ENCODE measurements at places on chromosomes 7 and 10.
A peak's percentile ranks its signal among the peaks of the same experiment; 100 is the strongest.

GRCh38 chr10:8279598-8279997 is 225.1 kb downstream of the GATA3 start:
- DNase-seq = peak; percentile 34

DNA sequence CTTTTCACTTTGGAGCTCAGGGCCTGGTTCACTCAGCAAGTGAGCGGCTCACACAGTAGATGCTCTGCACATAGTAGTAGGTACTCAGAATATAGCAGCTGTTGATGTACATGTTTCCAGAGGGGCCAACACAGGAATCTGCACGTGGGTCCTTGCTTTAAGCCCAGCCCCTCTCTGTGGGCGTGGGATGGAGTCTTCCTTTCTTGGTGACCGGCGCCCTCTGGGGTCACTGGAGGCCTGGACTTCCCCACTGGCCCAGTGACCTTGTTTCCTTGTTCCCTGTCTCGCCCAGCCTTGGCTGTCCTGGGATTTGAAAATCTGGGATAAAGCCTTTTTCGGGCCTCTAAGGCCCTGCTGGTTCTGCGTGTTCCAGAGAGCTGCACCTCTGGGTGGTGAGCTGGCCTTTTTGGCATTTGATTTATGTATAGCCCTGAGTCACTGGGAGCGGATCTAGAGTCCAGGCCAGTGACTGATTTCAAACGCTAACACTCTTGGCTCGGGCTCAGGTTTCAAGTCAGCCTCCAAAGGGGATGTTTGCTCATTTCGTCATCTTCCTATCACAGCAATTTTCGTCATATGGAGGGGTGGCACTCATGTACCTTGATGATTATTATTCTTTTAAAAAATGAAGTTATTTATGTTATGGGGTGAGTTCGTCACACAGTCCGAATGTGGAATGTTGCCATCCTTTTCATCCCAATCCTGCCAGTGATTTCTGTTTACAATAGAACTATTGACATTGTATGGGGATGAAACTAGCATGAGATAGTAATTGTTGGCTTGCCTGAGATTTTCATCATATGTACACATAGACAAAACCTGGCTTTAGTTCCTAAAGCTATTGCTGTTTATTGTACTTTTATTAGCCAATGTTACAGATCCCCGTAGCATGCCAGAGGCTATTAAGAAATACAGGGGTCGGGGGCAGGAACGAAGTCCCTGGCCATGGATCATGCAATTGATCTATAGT is 65.5 kb downstream of the CUX1 start:
- peak; percentile 100 for DNase-seq

DNA sequence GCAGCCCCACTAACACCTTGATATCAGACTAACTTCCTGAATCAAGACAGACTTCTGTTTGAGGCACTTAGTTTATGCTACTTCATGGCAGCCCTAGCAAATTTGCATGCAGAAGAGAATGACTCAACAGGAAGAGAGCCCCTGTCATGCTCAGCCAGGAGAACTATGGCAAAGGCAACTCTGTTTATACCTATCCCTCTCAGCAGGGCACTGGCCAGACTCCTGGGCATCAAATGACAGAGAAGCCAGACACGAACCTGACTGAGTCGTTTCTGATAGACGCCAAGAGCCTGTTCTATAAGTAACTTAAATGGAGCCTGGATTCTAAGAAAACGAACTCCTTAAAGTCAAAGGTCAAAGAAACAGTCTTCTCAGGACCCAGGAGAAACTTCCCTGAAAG is 50.9 kb upstream of the UNC5B start:
- DNase-seq = no peak

DNA sequence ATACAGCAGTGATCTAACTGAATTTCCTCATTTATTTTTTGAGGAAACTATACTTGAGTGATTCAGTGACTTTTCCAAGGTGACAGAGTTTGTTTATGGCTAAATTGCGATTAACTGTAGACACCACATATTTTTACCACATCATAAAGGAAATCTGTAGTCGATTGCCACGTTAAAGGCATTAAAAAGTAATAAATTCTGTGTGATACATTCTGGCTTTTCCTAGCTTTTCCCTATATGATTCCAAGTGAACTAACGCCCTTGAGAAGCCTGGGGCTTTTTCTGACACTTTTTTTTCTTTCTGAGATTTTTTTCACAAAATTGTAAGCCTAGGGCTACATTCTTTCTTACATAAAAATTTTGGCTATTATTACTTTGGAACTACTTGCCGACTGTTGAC is 266.9 kb downstream of the BICC1 start:
- DNase-seq = no peak

- DNase-seq = no peak
These were observed 120.6 kb downstream of the CPED1 start for GRCh38 chr7:121109145-121109544.

- no peak for DNase-seq
These were observed 216.4 kb upstream of the DPP6 start for GRCh38 chr7:153835712-153836265.

DNA sequence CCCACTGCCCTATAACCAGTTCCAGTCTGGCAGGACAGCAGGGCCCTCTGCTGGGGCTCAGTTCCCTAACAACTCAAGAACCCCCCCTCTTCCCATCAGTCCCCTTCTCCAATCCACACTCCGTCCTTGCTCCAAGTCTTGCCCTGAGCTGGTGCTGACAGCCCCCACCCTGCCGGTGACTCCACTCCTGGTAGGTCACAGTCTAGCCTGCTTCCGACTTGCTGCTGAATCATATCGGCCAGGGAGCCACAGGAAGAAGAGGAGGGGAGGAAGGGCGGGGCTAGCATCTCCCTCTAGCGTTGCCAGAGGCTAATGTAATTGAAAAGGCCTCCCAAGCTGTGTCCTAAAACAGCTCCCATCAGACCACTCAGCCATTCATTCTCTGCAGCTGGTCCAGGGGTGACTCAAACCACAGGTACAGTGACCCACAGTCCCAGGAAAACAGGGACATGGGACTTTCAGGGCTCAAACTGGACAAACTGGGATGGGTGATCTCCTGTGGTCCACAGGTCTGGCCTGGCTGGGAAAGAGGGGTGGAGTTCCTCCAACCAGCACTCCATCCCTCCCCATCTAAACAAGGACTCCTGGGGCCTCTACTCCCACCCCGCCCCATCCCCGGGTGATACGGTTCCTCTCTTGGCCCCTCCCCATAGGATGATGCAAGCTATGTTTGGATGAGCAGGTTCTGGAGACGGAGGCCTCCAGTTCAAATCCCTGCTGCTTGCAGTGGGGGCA is 158.8 kb downstream of the SH3PXD2A start:
- DNase-seq = peak; percentile 97

GRCh38 chr10:6383096-6383812 is 180.5 kb downstream of the PFKFB3 start:
- peak; percentile 42 for DNase-seq

GRCh38 chr10:97858001-97858439 is 8.4 kb downstream of the GOLGA7B start:
- no peak for DNase-seq

DNA sequence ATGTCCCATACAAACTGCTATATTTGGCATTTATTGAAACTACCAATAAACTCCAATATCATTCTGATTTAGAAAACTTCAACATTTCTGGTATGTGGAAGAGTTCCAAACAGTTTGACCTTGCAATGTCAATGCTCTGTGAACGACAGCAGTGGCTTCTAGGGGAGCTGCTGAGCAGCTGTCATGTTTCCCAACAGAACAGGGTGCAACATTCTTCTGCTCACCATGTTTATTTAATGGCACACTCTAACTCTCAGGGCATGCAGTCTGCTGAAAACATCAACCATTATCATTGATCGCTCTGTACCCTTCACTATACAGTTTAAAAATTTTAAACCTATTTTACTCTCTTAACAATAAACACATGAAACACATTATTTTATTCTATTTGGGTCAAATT is 25.9 kb downstream of the LMOD2 start:
- DNase-seq = no peak

DNA sequence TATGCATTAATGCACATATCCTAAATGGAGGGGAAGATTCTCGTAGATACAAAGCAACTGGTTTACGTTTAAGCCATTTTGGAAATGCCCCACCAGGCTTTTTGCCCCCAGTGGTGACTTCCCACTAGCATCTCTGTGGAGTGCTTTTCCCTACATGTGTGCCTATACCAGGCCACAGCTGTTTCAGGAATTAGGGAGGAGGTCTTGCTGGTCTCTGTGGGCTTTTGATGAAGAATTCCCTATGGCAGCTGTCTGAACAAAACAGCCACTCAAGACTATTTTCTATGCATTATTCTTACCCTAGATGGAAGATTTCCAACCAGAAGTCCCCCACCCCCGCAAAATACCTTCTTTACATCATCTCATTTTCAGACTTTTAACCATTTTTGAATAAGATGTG is 52.0 kb upstream of the NMT2 start:
- no peak for DNase-seq

- peak; percentile 64 for DNase-seq
These were observed 57.9 kb upstream of the TMEM72 start for GRCh38 chr10:44853148-44853734.

GRCh38 chr10:118173296-118173695 is 126.6 kb upstream of the RAB11FIP2 start:
- DNase-seq = peak; percentile 75

DNA sequence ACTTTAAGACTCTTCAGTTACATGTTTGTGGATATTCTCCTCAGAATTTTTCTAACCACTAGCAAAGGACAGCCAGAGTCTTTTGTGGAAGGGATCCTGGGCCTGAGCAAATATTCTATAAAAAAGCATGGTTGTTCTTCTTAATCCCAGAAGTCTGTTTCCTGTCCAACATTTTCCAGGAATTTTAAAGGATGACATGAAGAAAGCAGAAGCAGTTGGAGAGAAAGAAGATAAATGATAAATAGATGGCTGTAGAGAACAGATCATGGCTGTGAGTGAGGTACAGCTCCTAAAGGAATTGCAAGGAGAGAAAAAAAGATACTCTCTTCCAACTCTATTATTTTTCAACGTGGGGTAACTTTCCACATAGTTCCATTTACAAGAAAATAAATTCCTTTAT is 91.8 kb upstream of the STEAP4 start:
- no peak for DNase-seq

- no peak for DNase-seq
These were observed 100.6 kb downstream of the LRRC4 start for GRCh38 chr7:127930341-127931328.

GRCh38 chr10:62076891-62077290 is 175.4 kb downstream of the ARID5B start:
- DNase-seq = peak; percentile 94

DNA sequence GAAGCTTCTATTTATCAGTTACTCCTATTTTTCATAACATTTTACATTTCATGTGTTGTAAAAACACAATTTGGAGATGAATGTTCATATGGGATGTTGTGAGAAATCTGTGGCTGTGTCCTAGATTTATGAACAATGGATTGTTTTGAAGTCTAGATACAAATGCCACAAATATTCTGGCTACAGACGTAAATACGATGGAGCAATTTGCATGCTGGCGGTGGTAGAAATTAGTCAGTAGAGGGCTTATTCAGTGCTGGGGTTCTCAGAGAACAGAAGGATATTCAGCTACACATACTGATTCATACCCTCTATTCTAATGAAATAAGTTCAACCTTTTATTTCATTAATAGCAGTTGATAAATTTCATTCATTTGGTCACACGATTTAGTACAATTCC is 48.8 kb downstream of the PLPP4 start:
- DNase-seq = no peak

GRCh38 chr10:71816421-71816851 is 34.6 kb downstream of the PSAP start:
- no peak for DNase-seq

- peak; percentile 97 for DNase-seq
These were observed 527.8 kb downstream of the LRMDA start for GRCh38 chr10:75959209-75959608.

DNA sequence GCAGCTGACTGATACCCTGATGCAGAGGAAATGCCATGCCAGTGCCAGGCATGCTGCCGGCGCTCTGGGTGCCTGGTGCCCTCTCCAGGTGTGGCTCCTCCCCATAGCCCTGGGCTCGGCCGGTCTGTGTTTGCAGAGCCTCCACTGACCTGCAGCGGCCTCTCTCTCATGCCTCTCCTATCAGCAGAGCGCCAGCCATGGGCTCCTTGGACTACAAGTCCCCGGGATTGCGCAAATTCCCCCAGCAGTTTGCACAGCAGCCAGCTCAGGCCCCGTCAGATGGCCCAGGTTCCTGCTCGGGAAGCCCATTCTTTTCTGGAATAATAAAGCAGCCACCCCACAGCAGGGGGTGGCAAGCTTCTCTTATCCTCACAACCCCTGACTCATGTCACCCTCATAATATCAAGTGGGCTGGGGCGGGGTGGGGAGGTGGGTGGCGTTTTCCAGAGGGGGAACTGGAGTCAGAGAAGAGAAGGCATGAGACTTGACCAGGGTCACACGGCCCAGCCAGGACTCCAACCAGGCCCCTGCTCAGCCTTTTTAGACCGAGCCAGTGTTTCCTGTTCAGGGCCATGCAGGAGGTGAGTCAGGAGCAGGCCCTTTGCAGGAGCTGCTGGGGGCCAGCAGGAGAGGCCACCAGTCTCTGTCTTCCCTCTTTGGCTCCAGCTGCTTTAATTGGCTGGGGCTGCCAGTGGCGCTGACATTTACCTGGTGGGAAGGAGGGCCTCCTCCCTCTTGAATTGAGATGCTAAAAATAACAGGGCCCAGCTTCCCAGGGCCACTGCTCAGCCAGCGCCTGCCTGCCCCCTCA is 58.6 kb downstream of the ZMIZ1 start:
- DNase-seq = peak; percentile 85

DNA sequence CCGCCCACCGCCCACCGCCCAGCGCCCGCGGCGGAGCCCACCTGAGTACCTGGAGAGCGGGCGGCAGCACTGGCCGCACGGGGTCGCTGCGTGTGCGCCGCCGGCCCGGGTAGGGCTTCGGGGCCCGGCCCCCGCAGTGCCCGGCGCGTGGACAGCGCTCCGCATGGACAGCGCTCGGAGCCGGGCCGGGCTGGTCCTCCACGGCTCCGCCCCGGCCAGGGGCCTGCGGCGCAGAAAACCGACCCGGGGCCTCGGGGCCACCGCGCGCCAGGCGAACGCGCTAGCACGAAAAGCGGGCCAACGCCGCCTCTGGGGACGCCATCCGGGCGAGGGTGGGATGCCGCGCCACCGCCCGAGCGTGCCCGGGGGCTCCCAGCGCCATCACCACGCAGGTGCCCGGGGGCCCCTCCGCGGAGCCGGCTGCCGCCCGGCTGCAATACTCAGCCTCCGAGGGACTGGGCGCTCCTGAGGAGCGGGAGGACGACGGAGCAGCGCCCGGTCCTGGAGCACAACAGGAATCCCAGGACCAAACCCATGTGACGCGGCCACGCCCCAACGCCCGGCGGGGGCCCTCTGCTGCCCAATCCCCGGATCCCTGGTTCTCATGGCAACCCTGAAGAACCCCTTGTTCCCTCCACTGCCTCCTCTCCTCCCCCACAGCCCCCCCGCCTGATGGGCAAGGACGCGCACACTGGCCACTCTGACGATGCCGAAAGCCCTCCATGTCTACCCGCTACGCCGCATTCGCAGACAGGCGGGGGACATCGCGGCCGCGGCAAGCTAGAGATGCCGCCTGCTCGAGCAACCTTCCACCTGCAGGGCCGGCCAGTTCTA is at the start of gene GRB10:
Gene GRB10 (minus strand): TSS at position 522 of the 834 bp plus-strand sequence. CDS start 50,574 bp downstream, outside the sequence.
- peak; percentile 36 for DNase-seq

- DNase-seq = no peak
These were observed 15.9 kb downstream of the GUSB start for GRCh38 chr7:65966146-65966545.

Measured in fibroblast of skin of back (primary cell).